ENCODE measurements at places on chromosomes 7 and 10.

DNA sequence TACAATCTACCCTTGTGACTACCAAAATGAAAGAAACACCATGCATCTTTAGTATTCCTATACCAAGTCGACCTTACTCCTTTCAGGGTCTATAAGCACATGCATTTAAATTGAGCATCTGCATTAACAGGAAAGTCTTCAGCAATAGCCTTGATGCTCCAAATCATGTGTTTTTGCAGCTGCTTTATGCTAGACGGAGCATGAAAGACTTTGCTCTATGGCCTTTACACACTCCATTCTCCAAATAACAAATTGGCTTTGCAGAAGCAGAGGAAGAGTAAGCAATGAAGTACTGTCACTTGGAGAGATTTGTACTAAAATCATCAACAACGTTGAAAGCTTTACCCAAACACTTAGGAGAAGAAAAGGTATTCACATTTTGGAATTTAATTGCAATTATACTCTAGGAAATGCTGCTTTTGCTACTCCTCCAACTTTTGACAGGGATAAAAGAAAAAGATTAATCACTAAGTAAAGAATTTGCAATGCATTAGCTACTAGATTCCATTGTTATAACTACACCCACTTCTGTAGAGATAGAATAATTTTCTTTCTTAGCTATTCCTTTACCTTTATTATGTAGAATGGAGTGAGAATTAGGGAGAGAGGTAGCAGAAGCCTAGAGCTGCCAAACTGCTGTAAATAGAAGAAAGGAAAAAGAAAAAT, 131.8 kb downstream of the SEMA3E start:
- no peak for ATAC-seq

- ATAC-seq = no peak
Measured at GRCh38 chr7:40546616-40547501, 412.1 kb downstream of the SUGCT start.

- no peak for ATAC-seq
Measured at GRCh38 chr7:90648107-90648506, 52.0 kb downstream of the CDK14 start.

- no peak for ATAC-seq
Measured at GRCh38 chr7:28207486-28208158, 27.0 kb upstream of the JAZF1 start.

- ATAC-seq = no peak
Measured at GRCh38 chr10:72061491-72061890, 26.9 kb downstream of the SPOCK2 start.

DNA sequence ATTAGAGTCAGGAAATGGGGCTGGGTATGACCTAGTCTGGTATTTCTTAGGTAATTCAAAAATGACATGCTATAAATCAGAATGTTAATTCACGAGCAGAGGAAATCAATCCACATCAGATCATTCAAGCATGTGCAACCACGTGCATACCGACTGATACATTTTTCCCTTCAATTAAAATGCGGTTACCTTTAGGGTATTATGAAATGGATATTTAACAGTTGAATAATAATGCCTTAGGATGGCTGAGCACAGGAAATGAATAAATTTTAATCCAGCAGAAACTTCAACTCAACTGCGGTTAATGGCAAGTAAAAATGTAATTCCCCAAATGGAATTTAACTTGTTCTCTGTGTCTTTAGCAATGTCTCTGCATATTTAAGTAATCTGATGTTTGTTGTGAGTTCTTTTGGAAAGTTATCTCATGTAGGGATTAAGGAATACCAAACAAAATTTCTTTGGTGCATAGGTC, 9.2 kb downstream of the CPA2 start:
- ATAC-seq = no peak

GRCh38 chr10:58511765-58512490, 744 bp upstream of the BICC1 start:
- no peak for ATAC-seq

DNA sequence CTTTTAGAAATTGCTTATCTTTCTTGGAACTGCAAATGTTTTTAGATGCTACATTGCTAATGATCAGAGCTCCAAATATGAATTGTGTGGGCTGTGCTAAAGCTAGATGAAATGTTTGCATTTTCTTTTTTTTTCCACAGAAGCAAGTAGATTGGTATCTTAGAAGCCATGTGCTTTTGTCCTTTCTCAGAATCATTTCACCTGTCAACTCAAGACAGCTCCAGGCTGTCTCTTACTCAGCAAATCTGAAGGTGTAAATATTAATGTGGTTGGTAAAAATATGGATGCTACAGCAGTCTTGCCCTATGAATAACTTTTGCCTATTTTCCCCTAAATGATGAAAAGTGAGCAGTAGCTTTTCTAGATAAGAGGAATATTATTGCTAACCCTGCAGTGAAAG, 41.2 kb downstream of the AP3M1 start:
- ATAC-seq = no peak

DNA sequence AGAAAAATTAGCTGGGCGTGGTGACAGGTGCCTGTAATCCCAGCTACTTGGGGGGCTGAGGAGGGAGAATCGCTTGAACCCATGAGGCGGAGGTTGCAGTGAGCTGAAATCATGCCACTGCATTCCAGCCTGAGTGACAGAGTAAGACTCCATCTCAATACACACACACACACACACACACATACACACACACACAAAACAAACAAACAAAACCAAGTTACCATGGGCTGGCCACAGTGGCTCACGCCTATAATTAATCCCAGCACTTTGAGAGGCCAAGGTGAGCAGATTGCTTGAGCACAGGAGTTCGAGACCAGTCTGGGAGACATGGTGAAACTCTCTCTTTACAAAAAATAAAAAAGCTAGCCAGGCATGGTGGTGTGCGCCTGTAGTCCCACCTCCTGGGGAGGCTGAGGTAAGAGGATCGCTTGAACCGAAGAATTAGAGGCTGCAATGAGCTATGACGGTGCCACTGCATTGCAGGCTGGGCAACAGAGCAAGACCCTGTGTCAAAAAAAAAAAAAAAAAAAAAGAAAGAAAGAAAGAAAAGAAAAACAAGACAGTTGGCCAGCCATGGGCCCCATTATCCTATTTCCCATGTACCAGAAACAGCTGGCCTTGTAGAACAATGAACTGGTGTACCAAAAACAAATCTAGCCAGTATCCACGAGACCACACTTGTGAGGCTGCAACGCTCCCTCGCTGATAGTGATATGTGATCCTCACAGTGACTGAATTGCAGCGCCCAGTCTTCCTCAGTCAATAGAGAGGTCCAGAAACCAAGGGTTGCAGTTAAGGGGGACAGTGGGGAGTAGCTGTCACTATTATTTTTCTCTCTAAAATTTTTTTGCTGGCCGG, 6.6 kb upstream of the AGFG2 start:
- no peak for ATAC-seq

- ATAC-seq = no peak
Measured at GRCh38 chr10:99742701-99743100, 10.7 kb downstream of the CUTC start.

GRCh38 chr10:29486433-29486832, 148.3 kb downstream of the SVIL start:
- no peak for ATAC-seq

GRCh38 chr7:157508477-157508881, 171.7 kb downstream of the DNAJB6 start:
- no peak for ATAC-seq

DNA sequence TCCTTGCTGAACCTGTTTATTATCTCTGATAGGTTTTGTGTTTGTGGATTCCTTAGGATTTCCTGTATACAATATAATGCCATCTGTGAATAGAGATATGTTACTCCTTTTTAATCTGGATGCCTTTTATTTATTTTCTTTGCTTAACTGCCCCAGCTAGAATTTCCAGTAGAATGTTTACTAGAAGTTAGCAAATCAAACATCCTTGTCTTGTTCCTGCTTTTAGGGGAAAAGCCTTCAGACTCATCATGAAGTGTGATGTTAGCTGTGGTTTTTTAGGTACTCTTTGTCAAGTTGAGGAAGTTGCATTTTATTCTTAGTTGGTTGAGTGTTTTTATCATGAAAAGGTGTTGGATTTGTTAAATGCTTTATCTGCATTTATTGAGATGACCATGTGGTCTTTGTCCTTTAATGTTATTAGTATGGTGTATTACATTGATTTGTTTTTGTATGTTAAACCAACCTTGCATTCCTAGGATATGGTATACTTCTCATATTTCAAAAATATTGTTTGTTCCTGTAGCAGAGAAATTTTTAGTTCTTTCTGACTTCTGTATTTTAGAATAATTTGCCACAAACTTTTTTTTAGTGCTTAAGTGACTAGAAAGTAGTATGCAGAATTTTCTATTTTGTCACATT, 24.3 kb downstream of the PPP2R2D start:
- no peak for ATAC-seq

- no peak for ATAC-seq
Measured at GRCh38 chr10:7319632-7320031, 91.2 kb downstream of the SFMBT2 start.

- no peak for ATAC-seq
Measured at GRCh38 chr10:120613180-120613579, 156.2 kb downstream of the PLPP4 start.

- ATAC-seq = no peak
Measured at GRCh38 chr7:71507680-71508602, 376.0 kb downstream of the GALNT17 start.

DNA sequence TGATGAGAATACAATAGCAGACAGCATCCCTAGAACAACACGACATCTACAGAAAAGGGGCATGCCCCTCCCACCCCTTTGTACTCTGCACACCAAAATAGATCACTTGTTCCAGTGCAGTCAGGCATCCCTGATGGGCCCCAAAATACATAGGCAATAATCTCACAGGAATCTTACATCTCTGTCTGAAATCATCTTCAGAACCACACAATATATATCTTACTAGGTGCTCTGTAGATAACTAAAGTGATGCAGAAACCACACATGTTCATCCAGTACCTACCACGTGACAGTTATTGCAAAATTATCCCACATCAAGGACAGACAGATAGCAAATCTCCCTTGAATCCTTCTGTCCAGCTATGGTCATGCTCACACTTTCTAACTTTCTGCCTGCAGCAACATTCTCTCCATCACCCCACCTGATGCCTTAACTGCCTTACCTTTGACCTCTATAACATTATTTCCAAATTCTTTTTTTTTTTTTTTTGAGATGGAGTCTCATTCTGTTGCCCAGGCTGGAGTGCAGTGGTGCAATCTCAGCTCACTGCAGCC, 30.7 kb downstream of the ST8SIA6 start:
- ATAC-seq = no peak

GRCh38 chr10:13704964-13705363, 118.2 kb downstream of the PRPF18 start:
- no peak for ATAC-seq

GRCh38 chr7:91915401-91916050, 25.1 kb upstream of the AKAP9 start:
- ATAC-seq = no peak

DNA sequence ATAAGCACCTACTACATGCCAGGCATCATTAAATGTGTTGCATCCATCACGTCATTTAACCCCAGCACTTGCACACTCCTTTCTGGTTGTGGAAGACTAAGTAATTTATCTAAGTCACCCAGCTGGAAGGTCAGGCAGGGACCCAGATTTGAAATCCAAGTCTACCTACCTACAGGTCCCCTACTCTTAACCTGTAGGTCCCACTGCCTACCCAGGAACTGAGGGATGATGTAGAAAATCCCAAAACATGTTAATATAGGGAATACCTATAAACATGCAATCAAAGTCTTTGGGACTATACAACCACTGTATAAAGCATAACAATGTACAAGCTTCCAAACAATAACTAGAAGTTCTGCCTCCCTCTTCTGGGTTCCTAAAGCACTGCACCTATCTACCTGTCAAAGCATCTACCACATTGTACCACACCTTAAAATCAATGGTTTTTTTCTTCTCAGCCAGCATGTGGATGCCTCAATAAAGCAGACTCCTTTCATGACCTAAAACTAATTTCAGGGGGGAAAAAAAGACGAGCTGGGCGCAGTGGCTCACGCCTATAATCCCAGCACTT, 5.6 kb downstream of the IL6 start:
- ATAC-seq = no peak

GRCh38 chr10:27857616-27858015, 112.0 kb upstream of the MKX start:
- ATAC-seq = no peak

DNA sequence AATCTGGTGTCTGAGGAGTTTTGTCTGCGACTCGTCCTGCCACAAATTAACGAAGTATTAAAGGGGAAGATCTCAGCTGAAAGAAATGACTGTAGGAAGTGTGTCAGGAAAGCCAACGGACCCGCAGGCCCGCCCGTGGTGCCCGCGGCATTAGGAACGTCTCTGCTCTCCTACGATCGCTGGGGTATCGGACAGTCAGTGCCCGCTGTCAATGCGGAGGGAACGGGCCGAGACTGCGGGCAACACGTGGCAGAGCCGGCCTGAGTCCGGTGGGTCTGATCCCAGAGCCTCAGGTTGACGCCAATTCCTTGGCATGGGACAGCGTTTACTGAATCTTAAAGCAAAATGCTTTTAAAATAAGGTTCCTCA, 128.7 kb downstream of the KBTBD2 start:
- no peak for ATAC-seq

GRCh38 chr10:46250481-46250880, 36.3 kb upstream of the ANTXRL start:
- ATAC-seq = no peak
